HFFc6 (cell line): ENCODE measurements at places on chromosomes 6 and 20. TPM values are rescaled to one million over a fixed set of nuclear protein-coding genes. Genes with fewer than 3 reads are reported as not detected.

DNA sequence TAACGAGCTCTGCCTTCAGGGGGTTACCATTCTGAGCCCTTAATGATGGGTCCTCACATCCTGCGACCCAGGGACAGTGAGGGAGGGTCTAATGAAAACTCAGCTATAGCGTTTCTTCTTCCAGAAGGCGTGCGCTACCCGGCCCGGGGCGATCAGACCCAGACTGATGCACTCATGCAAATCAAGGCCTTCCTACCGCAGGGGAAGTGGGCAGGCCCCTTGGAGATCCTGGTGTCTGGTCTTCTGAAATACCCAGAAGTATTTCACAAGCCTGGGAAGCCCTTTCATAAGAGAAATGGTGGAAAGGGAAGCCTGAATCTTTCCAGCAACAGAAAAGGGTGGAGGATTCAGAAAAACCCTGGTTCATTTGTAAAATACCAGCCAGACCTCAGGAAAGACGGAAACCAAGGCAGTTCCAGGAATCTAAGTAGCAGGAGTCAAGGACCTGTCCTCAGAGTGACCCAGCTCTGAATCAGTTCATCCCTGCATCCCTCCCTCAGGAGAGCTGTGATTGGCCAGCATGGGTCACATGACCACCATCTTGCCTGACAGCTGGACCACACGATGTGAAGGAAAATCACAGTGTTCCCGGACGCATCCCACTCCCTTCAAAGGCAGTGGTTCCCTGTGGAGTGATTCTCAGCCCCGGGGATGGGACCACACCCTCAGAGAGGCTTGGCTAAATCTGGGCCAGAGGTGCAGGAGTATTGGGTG is 12.7 kb downstream of the BFSP1 start:
- no peak overlapping the region for H3K27ac ChIP-seq
- no peaks in the 10 kb centered on the region for H3K36me3 ChIP-seq
- peaks cover 7% of the 10 kb centered on the region for H3K4me1 ChIP-seq
- no peak for DNase-seq
- H3K27me3 ChIP-seq, result peaks cover 4% of the 10 kb centered on the region

- 0 out of 2 replicates have a peak overlapping the region, but pooled peaks have one; percentile 22 for H3K4me3 ChIP-seq
- H3K27ac ChIP-seq, result no peak overlapping the region
- peaks cover 12% of the 10 kb centered on the region; the same call in 1 of the 2 replicates for H3K27me3 ChIP-seq
- H3K4me1 ChIP-seq, result peaks cover 19% of the 10 kb centered on the region
Observed at GRCh38 chr6:148611213-148611612, 135.6 kb upstream of the UST start.

DNA sequence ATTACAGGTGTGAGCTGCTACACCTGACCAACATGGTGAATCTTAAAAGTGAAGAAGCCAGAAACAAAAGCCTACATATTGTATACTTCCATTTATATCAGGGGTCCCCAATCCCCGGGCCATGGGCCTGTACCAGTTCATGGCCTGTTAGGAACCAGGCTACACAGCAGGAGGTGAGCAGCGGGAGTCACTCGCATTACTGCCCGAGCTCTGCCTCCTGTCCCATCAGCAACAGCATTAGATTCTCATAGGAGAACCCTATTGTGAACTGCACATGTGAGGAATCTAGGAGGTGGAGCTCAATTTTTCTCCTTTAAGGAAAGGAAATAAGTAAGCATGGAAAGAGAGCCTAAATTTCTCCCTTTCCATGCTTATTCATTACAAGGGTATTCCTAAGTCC is 21.7 kb downstream of the CSNK2A1 start:
- peaks cover 13% of the 10 kb centered on the region for H3K4me1 ChIP-seq
- H3K27me3 ChIP-seq, result peaks cover 2% of the 10 kb centered on the region; the same call in 1 of the 2 replicates
- H3K4me3 ChIP-seq, result no peak overlapping the region
- peaks cover 57% of the 10 kb centered on the region for H3K36me3 ChIP-seq

DNA sequence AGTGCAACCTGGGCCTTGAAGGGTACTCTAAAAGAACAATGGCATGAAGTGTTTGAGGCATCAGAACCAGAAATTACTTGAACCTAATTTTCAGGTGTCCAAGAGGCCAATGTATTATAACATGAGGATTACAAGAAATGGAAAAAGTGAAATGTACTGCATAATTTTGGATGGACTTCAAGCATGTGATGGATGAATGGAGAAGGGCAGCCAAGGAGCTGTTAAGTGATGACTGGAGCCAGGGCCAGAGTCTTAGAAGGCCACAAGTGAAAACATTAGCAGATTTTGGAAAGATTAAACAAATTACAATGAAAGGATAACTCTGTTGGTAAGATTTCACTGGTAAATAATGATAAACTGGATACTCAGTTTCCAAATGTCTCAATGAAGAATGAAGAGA is 738.2 kb downstream of the CD109 start:
- H3K36me3 ChIP-seq, result no peaks in the 10 kb centered on the region
- no peaks in the 10 kb centered on the region for H3K27me3 ChIP-seq
- H3K4me3 ChIP-seq, result no peak overlapping the region
- H3K4me1 ChIP-seq, result peaks cover 11% of the 10 kb centered on the region
- DNase-seq, result no peak

DNA sequence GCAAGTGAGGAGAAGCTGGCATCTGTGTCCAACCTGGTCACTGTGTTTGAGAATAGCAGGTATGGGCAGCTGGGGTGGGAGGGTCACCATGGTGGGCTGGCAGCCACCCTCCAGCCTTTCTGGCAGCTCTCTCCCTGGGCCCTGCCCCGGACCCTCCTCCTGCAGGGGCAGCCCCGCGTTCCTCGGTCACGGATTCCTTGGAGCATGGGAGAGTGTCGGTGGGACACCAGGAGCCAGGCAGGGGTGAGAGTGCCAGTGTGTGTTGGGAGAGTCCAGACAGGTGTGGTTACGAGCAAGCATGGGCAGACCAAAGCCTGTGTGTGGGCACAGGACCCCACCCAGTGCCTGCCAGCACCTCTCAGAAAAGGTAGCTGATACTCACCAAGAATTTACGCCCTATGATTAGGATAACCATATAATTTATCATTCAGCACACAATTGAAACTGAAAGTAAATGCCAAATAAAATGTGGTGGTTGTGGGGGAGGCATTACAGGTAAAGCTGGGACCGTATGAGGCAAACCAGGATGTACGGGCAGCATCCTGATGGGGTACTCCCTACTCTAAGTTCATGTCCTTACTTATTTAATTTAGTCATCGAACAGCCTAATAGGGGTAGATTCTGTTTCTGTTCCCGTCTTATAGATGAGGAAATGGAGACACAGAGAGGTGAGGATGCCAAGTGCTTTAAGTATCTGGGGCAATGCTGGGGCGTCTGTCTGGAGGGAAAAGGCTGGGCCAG is 542 bp downstream of the FGD2 start:
- H3K36me3 ChIP-seq, result no peaks in the 10 kb centered on the region
- no peak for DNase-seq
- H3K4me1 ChIP-seq, result peaks cover 27% of the 10 kb centered on the region
- peak overlapping the region; percentile 22 for H3K27ac ChIP-seq
- no peak overlapping the region for H3K4me3 ChIP-seq

GRCh38 chr20:19212821-19213502 is 520 bp downstream of the SLC24A3 start:
- no peaks in the 10 kb centered on the region for H3K4me1 ChIP-seq
- H3K4me3 ChIP-seq, result no peak overlapping the region
- no peak overlapping the region for H3K27ac ChIP-seq
- H3K36me3 ChIP-seq, result no peaks in the 10 kb centered on the region
- H3K27me3 ChIP-seq, result peaks cover 23% of the 10 kb centered on the region; the same call in 1 of the 2 replicates

DNA sequence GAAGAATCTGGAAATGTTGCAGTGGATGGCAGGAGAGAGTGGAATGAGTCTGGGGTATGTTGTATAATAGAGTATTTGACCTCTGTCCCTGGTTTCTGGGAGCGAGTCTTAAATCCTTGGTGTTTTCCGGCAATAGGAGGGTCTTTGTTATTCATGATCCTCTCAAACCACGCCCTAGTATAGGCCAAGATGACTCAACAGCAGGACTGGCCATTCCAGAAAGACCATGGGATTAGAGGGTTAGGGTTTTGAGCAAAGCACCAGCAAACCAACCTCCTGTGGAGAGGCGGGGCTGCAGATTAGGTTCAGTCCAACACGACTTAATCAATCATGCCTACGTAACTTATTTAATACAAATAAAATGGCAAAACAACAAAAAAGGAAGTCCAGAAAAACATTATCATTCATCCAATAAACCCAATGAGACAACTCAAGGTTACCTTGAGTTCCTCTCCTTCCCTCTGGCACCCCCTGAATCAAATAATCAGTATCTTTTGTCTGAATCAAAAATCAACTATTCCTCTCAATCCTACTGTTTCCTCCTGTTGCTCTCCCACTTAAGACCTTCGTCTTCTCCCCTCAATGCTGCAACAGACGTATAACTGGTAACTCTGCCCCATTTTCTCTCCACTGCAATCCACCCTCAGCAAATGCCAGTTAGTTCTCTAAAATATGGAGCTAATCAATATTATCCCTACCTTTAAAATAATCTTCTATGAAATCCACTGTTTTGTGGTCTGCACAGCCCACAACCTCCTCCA is 15.5 kb downstream of the HUS1B start:
- no peaks in the 10 kb centered on the region for H3K4me1 ChIP-seq
- no peak overlapping the region for H3K27ac ChIP-seq
- peaks cover 8% of the 10 kb centered on the region; the same call in 1 of the 2 replicates for H3K36me3 ChIP-seq
- no peaks in the 10 kb centered on the region for H3K27me3 ChIP-seq

DNA sequence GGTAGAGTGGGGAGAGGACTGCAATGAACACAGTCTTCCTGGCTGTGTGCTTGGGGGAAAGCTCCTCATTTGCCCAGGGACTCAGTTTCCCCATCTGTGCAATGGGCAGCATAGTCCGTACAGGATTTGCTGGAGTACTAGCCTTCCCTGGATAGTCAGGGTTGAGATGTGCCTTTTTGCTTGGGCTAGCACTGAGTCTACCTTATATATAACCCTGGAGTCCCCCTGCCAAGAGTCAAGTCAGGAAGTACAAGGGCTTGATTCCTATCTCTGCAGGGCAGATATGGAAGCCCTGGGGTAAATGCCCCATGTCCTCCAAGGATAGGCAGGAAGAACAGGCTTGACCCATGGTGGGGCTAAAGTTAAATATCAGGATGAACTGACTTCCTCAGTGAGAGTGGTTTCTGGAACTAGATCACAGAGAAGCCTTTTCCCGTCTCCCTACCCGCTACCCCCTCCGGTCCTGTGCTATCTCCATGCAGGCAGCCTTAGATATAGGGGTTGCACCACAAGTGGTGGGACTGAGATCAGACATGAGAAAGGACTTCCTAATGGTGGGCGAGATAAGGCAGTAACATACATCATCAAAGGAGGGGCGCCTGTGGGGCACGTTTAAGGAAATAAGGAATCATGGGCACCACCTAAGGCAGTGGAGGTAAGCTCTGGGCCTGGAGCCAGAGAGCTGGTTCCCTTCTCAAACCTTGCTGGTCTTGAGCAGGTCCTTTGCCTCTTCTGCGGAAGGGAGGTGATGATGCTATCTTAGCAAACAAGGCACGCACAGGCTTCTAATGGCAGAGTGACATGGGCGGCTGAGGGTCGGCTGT is 157.9 kb downstream of the MRPL14 start:
- H3K27me3 ChIP-seq, result peaks cover 11% of the 10 kb centered on the region
- DNase-seq, result no peak
- H3K4me1 ChIP-seq, result peaks cover 31% of the 10 kb centered on the region
- H3K36me3 ChIP-seq, result no peaks in the 10 kb centered on the region
- no peak overlapping the region for H3K4me3 ChIP-seq

- peaks cover 29% of the 10 kb centered on the region for H3K27me3 ChIP-seq
- no peak for DNase-seq
- no peaks in the 10 kb centered on the region for H3K4me1 ChIP-seq
- H3K4me3 ChIP-seq, result no peak overlapping the region
Observed at GRCh38 chr20:57309544-57310115, 20.0 kb upstream of the SPO11 start.

- no peak overlapping the region for H3K27ac ChIP-seq
- H3K4me1 ChIP-seq, result peaks cover 21% of the 10 kb centered on the region
- peak; percentile 36 for DNase-seq
- H3K4me3 ChIP-seq, result no peak overlapping the region
Observed at GRCh38 chr20:41697861-41698559, 79.8 kb upstream of the CHD6 start.

DNA sequence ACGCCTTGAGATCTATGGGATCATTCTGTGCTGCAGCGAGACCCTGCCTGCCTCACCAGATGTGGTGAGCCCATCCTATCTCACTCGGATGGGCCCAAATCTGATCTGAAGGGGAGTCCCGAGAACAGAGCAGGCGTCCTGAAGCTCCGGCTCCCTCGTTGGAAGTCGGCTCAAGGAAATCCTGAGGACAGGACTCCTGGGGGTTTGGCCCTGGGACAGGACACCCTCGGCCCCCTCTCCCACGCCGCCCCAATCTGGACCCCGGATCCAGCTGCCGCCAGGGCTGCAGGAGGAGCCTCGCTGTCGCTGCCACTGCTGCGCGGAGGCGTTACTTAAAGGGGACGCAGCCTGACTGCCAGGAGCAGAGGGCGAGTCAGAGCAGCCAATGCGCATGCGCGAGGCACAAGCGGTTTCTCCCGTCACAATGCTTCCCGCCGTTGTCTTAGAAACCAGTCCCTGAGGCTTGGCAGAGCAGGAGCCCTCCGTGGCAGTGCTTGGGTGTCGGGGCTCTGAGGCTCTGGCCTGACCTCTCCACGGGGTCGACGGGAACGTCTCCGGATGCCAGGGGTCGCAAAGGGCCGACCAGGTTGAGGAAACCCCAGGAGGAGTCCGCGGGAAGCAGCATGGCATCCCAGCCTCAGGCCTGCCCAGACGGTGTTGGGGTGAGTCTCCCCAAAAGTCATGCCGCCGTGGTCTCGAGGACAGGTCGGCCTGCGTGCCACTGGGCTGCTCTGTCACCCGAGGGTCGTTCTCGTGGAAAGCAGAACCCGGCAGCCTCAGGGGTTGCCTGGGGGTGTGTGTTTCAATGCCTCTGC is 1567.8 kb upstream of the DEFB115 start:
- H3K36me3 ChIP-seq, result peaks cover 17% of the 10 kb centered on the region; the same call in 1 of the 2 replicates
- no peak for DNase-seq
- no peaks in the 10 kb centered on the region for H3K4me1 ChIP-seq
- H3K27ac ChIP-seq, result no peak overlapping the region
- H3K27me3 ChIP-seq, result no peaks in the 10 kb centered on the region

DNA sequence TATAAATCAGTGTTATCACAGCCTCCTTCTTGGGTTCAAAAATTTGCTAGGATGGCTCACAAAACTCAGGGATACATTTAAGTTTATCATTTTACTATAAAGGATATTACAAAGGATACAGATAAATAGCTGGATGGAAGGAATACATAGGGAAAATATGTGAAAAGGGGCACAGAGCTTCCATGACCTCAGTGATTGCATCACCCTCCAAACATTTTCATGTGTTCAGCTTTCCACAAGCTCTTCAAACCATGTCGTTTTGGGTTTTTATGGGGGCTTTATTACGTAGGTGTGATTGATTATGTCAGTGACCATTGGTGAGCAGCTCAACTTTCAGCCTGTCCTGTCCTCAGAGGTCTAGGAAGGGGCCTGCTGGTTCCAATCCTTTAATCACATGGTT is 68.0 kb downstream of the CYB5R4 start:
- H3K27ac ChIP-seq, result no peak overlapping the region
- H3K27me3 ChIP-seq, result no peaks in the 10 kb centered on the region
- peaks cover 19% of the 10 kb centered on the region; the same call in 1 of the 2 replicates for H3K4me1 ChIP-seq

Gene COL9A3
- 0.09 TPM in 1 of 3 replicates, not detected in the others for total RNA-seq

Gene FAM209B
- total RNA-seq, result not detected in 3 replicates

Gene ZBTB46
- total RNA-seq, result 0.43 to 0.93 TPM (median 0.77 TPM) in 3 replicates

Gene PSMB9
- total RNA-seq, result 5.7 to 22.6 TPM (median 5.8 TPM) in 3 replicates

Gene ARFRP1
- 36.4 to 47.6 TPM (median 39.7 TPM) in 3 replicates for total RNA-seq

Gene METTL24
- not detected in 2 replicates for total RNA-seq
